ENCODE measurements at places on chromosomes 7 and 10. TPM values are rescaled to one million over a fixed set of nuclear protein-coding genes. Genes with fewer than 3 reads are reported as not detected.
A peak's percentile ranks its signal among the peaks of the same experiment; 100 is the strongest.

- DNase-seq = no peak
Measured at GRCh38 chr7:137942484-137943115, 59.3 kb downstream of the CREB3L2 start.

- no peak for DNase-seq
Measured at GRCh38 chr7:148543302-148543701, 47.3 kb upstream of the C7orf33 start.

CREB5 gene
- 6.5 TPM for total RNA-seq

DNA sequence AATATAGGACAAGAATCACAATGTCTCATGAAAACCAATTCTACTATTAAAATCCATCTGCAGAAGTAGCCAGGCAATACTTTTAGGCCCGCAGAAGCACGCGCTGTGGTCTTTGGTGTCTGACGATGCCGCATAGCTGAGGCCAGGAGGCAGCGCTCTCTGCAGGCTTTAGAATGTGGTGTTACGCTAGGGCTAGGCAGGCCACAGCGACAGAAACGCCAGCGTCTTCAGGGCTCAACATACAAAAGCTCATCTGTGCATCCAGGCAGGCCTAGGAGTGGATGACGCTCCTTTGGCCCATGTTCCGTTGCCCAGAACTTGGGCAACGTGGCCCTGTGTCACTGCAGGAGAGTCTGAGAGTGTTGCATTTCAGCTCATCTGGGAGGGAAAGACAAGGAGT lies 601.1 kb upstream of the FOXK1 start:
- no peak for DNase-seq

- peak; percentile 14 for DNase-seq
Measured at GRCh38 chr10:11257440-11258090, 239.9 kb downstream of the CELF2 start.

GRCh38 chr10:131239450-131239849 lies 72.1 kb downstream of the TCERG1L start:
- DNase-seq = no peak

DNA sequence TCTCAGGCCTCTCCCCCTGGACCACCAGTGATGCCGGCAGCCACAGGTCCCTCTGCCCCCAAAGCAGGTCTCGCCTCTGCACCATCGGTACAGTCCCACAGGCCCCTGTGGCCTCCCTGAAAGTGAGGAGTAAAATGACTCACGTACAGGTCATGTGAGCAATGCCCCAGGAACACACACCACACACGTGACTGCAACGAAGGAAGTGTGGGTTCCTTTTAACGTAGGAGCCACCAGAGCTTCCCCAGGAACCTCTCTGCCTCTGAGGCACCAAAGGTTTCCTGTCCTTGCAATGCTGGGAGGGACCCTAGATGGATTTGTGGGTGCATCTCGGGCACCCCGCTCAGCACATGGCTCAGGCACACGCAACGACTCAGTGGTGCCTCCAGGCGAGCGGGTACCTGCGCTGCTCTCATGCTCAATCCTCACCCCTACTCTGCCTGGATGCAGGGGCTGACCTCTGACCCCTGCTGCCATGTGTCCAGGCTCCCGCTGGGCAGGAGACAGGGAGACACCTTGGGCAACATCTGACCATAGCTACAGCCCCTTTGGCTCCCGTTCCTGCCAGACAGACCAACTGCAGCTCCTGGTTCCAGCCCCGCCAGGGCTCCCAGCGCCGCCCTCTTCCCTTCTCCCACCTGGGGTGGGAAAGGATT lies 120.7 kb downstream of the PRKAG2 start:
- peak; percentile 78 for DNase-seq

CALU gene
- total RNA-seq = 841 TPM

DNA sequence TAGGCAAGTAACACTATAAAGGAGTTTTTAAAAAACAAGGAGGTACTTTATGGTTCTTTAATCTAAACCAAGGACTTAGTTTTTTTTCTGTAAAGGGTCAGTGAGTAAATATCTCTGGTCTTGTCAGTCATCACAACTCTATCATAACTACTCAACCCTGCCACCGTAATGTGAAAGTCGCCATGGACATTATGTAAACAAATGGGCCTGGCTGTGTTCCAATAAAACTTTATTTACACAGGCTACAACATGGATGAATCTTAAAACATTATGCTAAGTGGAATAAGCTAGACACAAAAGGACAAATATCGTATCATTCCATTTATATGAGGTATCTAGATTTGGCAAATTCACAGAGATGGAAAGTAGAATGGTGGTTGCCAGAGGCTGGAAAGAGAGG lies 60.8 kb upstream of the SP4 start:
- DNase-seq = no peak

Measured in LHCN-M2 (cell line).